ENCODE measurements at places on chromosomes 5 and 9.

DNA sequence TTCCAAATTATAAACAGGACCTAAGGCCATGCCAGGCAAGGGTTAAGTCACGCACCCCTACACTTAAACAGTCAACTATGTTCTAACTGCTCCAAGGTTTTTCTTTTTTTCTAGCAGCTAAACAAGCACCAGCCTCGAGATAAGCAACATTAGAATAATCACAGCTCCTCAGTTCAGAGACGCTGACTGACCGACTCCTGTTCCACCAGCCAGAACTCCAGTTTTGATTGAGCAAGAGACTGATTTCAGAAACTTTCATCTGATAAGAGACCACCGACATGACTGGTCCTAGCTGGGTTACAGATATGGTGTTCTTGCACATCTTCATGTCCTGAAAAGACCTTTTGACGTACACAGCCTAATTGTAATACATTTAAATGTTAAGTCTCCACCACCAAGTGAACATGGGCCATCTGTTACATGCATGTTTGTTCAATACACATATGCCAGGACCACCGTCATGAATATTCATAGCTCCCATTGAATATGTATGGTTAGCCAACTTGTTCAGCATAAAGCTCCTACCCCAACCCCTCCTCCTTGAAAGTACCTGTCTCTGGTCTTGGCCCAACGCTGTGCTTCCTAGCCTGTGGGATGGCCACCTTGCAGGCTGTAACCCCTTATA is 23.7 kb upstream of the OTULINL start:
- H3K27ac ChIP-seq: no peak overlapping the region
- no peak for DNase-seq
- H3K4me1 ChIP-seq: peaks cover 18% of the 10 kb centered on the region
- no peaks in the 10 kb centered on the region for H3K36me3 ChIP-seq

DNA sequence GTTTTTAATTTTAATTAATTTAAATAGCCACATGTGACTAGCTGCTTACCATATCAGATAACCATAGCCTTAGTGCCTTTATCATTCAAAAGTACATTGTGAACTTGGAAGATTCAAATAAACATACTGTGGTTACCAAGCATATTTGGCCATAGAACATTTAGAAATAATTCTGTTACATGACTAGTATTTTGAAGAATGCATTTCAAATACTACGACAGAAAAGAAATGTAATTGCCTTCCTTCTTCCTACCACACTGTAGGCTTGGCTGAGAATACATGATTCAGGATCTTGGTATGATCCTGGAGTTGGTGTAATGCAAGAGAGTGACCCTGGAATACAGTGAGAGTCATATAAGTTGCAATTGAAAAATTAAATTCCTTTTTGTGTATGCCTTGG is 109.7 kb upstream of the PCA3 start:
- peaks cover 14% of the 10 kb centered on the region for H3K4me1 ChIP-seq

DNA sequence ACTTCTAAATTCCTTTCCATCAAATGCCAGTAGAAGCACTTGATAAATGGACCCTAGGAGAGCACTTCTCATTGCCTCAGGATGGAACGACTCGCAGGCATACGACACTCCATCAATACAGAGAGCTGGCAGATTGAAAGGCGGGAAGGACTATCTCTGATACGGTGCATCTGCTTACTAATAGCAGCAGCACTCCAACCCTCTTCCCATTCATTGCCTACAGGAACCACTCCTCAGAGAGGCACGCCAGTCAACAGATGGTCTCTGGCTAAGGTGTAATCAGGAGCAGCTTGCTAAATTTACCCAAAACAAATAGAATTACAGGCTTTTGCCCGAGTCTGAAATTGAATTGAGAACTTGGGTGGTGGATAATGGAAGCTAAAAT is 168.1 kb downstream of the EFNA5 start:
- no peaks in the 10 kb centered on the region for H3K36me3 ChIP-seq
- no peak overlapping the region for H3K4me3 ChIP-seq
- DNase-seq: no peak
- H3K4me1 ChIP-seq: peaks cover 4% of the 10 kb centered on the region
- H3K27ac ChIP-seq: no peak overlapping the region

DNA sequence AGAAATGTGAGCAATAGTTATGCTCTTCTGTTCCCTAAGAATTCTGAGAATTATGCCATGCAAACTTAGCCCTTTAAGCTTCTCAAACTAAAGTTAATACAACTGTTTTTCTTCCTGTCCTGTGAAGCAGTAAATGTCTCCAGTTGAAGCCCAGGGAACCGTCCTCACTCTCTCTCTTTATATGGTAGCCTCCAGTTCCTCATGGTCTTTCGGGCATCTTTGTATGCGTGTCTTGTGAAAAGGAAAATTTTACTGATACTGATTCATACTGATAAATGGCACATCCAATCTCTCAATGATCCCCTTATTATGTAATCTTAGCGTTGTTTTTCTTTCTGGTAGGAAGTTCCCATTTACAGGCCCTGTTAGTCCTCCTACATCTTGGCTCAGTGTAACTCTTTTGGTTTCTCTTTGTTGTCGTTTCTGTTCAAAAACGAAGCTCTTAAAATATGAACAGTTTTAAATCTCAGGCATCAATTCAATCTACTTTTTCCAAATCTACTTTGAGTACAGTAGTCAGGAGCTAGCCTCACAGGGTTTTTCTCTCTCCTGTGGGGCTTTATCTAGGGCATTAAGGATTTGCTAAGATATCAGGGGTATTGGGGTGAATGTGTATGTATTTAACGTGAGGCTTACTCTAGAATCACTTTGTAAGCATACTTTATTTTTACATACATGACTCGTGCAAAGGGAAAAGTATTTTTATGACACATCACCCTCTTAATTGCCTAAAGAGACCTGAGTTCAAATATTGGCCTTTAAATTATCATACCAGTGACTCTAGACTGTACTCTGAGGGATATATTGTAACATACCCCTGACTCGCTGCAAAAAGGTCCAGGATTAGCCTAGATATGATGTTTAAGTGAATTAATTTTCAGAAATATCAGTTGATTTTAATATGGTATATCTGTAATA is 258.0 kb downstream of the NR3C1 start:
- peaks cover 7% of the 10 kb centered on the region for H3K36me3 ChIP-seq
- no peaks in the 10 kb centered on the region for H3K27me3 ChIP-seq
- no peak overlapping the region for H3K27ac ChIP-seq
- no peak overlapping the region for H3K4me3 ChIP-seq

GRCh38 chr5:135996611-135997010 is 32.2 kb upstream of the TGFBI start:
- DNase-seq: no peak
- no peaks in the 10 kb centered on the region for H3K4me1 ChIP-seq
- no peaks in the 10 kb centered on the region for H3K27me3 ChIP-seq
- no peak overlapping the region for H3K27ac ChIP-seq

DNA sequence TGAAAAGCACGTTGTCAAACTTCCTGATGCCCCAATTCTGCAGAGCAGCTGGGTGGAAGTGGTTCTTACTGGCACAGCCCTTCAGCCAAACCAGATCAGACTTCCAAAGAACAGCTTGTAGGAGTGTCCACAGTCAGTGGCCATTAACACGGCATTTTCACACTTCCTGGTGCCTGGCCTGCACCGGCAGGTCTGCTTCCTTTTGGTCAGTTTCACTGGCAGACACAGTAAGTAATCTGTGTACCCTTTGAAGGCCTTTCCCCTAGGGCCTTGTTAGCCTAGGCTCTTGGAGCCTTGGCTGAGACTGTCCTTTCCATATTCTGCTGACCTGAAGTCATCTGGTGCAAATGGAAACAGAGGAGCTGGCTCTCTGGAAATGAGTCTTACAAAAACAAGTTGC is 297.5 kb upstream of the TNC start:
- H3K4me3 ChIP-seq: no peak overlapping the region
- H3K4me1 ChIP-seq: no peaks in the 10 kb centered on the region
- no peaks in the 10 kb centered on the region for H3K36me3 ChIP-seq
- no peak overlapping the region for H3K27ac ChIP-seq

GRCh38 chr5:124444147-124444775 is 302.2 kb downstream of the ZNF608 start:
- no peaks in the 10 kb centered on the region for H3K36me3 ChIP-seq
- no peak overlapping the region for H3K27ac ChIP-seq
- DNase-seq: no peak
- no peaks in the 10 kb centered on the region for H3K27me3 ChIP-seq
- H3K4me1 ChIP-seq: no peaks in the 10 kb centered on the region

DNA sequence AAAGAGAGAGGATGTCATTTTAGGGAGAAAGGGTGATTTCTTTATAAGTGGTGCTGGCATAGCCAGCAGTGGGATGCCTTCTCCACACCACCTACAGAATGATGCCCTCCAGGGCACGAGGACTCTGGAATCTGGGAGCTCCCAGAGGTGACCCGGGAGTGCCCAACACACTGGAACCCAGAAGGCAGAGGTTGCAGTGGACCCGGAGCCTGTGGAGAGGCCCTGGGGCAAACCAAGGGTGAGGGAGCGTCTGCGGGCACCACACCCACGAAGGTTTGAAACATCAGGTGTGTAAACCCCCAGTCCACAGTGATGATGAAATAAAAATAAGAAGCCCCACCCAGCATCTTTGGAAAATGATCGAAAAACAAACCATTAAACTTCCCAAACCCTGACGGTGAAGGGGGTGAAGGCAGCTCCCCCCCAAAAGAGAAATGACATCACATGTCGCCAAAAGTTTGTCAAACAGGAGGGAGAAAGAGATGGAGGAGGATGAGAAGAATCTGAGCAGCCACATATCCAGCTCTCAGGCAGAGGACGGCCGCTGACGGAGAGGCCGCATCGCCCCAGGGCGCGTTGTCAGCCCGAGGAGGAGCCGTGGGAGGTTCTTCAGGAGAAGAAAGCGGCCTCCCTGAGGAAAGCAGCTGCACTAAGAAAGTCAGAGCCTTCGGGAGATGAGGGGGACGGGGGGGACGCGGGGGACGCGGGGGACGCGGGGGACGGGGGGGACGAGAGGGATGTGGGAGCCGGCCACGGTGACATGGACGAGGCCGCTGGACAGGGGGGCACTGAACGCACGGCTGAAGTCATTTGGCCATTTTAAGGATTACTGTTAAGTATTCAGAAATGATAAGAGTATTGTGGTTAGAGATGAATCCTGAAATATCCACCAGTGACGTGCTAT is 43.1 kb upstream of the NSMF start:
- no peaks in the 10 kb centered on the region for H3K27me3 ChIP-seq
- no peak overlapping the region for H3K27ac ChIP-seq
- no peaks in the 10 kb centered on the region for H3K4me1 ChIP-seq
- DNase-seq: no peak
- no peak overlapping the region for H3K4me3 ChIP-seq
- no peaks in the 10 kb centered on the region for H3K36me3 ChIP-seq

GRCh38 chr5:41770799-41771198 is 99.4 kb downstream of the OXCT1 start:
- no peaks in the 10 kb centered on the region for H3K4me1 ChIP-seq
- H3K27me3 ChIP-seq: no peaks in the 10 kb centered on the region
- no peak overlapping the region for H3K4me3 ChIP-seq
- no peak for DNase-seq
- no peaks in the 10 kb centered on the region for H3K36me3 ChIP-seq

GRCh38 chr9:128231638-128232527 is 28.7 kb downstream of the DNM1 start:
- no peak overlapping the region for H3K4me3 ChIP-seq
- DNase-seq: no peak
- no peaks in the 10 kb centered on the region for H3K4me1 ChIP-seq

DNA sequence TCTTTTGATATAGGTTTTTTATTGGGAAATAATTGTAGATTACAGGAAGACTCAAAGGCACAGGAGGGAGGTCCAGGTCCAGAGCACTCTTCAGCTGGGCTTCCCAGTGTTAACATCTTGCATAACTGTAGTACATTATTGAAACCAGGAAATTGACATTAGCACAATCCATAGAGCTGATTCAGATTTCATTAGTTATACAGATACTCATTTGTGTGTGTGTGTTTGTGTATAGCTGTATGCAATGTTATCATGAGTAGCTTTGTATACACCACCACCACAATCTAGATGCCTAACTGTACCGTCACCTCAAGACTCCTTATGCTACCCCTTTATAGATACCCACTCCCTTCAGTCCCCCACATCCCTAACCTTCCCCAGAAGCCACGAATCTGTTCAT is 47.9 kb downstream of the SLC36A1 start:
- no peaks in the 10 kb centered on the region for H3K4me1 ChIP-seq
- no peak overlapping the region for H3K27ac ChIP-seq
- H3K27me3 ChIP-seq: no peaks in the 10 kb centered on the region
- no peak overlapping the region for H3K4me3 ChIP-seq
- H3K36me3 ChIP-seq: no peaks in the 10 kb centered on the region

DNA sequence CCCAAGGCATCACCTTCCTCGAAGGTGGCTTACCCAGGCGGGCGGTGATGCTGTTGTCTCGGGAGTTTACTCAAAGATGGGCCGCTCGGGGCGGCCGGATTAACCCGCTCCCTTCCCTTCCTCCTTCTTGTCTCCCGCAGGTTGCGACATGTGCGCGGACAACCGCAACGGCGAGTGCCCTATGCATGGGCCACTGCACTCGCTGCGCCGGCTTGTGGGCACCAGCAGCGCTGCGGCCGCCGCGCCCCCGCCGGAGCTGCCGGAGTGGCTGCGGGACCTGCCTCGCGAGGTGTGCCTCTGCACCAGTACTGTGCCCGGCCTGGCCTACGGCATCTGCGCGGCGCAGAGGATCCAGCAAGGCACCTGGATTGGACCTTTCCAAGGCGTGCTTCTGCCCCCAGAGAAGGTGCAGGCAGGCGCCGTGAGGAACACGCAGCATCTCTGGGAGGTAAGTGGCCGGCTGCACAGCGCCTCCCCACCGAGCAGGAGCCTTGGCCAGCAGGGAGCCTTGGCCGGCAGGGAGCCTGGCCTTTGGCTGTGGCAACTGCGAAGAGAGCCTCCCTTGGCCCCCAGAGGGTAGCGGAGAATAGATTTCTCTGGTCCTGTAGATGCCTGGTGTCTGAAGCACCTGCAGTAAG is 10.6 kb downstream of the PRDM6 start:
- no peak overlapping the region for H3K4me3 ChIP-seq
- no peaks in the 10 kb centered on the region for H3K36me3 ChIP-seq
- no peaks in the 10 kb centered on the region for H3K4me1 ChIP-seq

GRCh38 chr9:36456480-36457065 is 56.5 kb upstream of the RNF38 start:
- H3K4me1 ChIP-seq: peaks cover 44% of the 10 kb centered on the region
- DNase-seq: no peak
- H3K27me3 ChIP-seq: no peaks in the 10 kb centered on the region
- H3K27ac ChIP-seq: no peak overlapping the region
- no peaks in the 10 kb centered on the region for H3K36me3 ChIP-seq

GRCh38 chr5:167049043-167049663 is 1242.3 kb upstream of the WWC1 start:
- H3K4me3 ChIP-seq: no peak overlapping the region
- H3K27ac ChIP-seq: no peak overlapping the region
- DNase-seq: no peak

GRCh38 chr9:119332522-119332921 is 36.7 kb downstream of the BRINP1 start:
- DNase-seq: no peak
- H3K27ac ChIP-seq: no peak overlapping the region
- H3K4me1 ChIP-seq: no peaks in the 10 kb centered on the region
- no peak overlapping the region for H3K4me3 ChIP-seq
- no peaks in the 10 kb centered on the region for H3K36me3 ChIP-seq
- H3K27me3 ChIP-seq: no peaks in the 10 kb centered on the region

GRCh38 chr5:147796556-147797308 is 14.2 kb upstream of the JAKMIP2 start:
- H3K27ac ChIP-seq: no peak overlapping the region
- H3K4me1 ChIP-seq: no peaks in the 10 kb centered on the region
- no peak overlapping the region for H3K4me3 ChIP-seq
- no peak for DNase-seq
